ENCODE measurements at places on chromosomes 2 and 18. TPM values are rescaled to one million over a fixed set of nuclear protein-coding genes. Genes with fewer than 3 reads are reported as not detected.

DNA sequence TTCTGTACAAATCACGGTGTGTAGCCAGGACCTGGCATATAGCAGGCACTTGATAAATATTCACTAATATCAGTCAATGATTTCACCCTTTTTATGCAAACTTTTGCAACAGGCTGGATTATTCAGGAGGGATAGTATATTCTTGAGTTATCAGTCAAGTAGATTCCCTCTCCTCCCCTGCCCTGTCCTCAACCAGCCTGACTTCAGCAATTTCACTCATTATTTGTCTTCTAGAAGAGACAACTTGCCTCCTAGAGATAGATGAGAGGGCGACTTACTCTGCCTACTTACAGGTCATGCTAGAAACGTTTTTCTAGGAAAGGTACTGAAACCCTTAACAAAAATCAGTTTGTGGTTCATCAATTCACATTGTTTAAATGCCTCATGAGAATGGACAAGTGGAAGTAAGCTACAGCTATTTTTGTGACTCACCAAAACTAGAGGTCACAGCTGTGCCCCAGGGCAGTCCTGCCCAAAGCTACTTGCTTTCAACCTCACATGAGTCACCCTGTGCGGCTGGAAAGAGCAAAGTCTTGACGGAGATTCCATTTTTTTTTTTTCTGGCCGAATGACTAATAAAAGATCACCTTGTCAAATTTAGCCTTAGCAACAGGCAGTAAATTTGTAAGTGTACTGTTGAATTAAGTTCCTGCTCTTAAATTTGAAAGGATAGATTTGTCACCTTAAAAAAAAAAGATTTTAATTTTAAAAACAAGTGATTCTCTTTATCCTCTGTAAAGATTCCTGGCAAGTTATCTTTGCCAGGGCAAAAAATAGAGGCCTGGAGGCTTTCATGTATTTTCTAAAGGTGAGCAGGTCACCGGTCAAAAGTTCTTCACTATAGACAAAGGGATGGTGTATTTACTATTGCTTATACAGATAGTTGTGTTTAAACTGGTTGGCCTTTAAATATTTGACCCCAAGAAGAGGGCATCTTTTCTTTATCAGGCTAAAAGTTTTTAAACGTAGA, 109.0 kb upstream of the SLC35G4 start:
- no peak for DNase-seq

DNA sequence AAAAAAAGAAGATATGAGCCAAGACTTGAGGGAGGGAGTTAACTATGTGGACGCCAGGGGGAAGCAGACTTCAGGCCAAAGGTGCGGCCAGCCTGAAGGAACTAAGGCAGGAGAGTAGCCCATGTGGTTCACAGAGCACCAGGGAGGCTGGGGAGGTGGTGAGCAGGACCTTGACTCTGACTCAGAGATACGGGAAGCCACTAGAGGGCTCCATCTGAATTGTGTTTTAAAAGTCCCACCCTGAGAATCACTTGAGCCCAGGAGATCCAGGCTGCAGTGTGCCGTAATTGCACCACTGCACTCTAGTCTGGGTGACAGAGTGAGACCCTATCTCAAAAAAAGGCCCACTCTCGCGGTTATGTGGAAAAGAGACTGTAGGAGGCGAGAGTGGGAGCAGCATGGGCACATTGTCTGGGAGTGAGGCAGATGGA, 12.3 kb downstream of the CEP192 start:
- no peak for DNase-seq

GRCh38 chr2:46202987-46203386, 94.2 kb upstream of the EPAS1 start:
- no peak for DNase-seq

- no peak for DNase-seq
These were observed 2.0 kb downstream of the BCL11A start for GRCh38 chr2:60551240-60552077.

DNA sequence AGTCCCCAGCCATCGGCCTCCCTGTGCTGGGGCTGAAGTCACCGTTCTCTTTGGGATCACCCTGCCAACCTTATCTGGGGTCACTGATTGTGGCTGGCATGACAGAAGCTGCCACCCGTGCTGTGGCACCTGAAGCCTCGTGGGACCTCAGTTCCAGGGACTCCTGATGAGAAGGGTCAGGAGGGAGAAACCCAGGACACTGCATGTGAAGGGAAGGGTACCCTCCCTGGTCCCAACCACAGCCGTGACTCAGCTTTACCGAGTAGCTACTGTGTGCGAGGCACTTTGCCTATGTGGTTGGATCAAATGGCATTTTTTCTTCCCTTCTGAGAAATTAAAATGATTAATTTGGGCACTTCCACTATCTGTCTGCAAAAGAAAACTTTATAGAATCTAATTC, 64.4 kb downstream of the SP110 start:
- DNase-seq, result no peak

- DNase-seq, result no peak
These were observed 52.4 kb downstream of the GPR39 start for GRCh38 chr2:132468821-132469675.

DNA sequence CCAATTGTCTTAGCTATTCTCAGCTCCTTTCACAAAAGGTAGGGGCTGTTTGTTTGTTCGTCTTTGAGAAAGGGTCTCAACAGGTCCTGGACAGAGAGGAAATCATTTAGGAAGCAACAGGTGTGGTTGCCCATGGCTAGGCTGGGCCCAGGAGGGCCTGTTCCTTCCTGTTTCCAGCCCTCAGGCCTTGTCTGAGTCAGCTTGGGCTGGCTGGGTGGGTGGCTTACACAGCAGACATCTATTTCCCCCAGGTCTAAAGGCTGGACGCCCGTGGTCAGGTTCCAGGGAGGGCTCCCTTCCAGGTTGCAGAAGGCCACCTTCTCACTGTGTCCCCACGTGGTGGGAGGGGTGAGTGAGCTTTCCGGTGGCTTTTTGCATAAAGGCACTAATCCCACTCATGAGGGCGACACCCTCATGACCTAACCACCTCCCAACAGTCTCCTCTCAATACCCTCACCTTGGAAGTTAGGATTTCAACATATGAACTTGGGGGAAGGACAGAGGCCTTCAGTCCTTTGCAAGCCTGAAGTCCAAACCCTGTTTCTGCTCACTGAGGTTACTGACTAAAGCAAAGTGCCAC, 45.5 kb downstream of the ARHGEF4 start:
- no peak for DNase-seq

GRCh38 chr2:212109217-212109616, 429.4 kb downstream of the ERBB4 start:
- DNase-seq, result no peak

DNA sequence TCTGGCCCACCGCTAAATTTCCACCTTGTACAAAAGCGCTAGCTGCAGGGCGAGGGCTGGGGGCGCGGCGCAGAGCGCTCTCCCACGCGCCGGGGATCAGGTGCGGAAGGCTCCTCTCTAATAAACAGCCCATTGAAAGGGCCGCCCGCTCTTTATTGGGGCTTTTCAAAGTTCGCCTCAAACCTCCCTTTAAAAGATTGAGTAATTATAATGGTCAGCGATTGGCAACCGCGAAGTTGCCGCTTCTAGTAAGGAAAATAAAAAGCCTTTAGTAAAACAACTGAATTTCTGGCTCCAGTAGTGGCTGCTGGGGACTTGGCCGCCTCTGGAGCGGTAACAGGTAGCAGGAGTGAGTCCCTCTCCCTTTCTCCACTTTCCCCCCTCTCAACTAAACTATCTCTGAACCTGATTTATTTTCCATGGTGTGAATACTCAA, 755 bp downstream of the NEUROD1 start:
- no peak for DNase-seq

GRCh38 chr18:62187543-62188510, 772 bp downstream of the RELCH start:
- DNase-seq, result no peak

- DNase-seq, result no peak
These were observed 42.8 kb upstream of the TTR start for GRCh38 chr18:31548853-31549252.

DNA sequence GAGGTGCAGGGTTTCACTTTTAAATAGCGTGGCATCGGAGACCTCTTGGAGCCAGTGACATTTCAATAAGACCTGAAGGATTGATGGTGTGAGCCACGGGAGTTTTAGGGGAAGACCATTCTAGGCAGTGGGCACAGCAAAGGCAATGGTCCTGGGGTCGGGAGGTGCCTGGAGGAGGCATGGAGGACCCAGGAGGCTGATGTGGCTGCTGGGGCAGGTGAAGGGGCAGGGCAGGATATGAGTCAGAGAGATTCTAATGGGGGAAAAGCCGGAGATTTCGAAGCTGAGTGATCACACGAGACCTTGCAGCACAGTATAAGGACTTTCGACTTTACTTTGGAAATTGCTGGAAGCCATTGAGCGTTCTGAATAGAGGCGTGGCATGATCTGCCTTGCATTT, 79.6 kb upstream of the KCNE4 start:
- DNase-seq, result no peak

- DNase-seq, result no peak
These were observed 143.7 kb upstream of the TMEM200C start for GRCh38 chr18:6039055-6039454.

DNA sequence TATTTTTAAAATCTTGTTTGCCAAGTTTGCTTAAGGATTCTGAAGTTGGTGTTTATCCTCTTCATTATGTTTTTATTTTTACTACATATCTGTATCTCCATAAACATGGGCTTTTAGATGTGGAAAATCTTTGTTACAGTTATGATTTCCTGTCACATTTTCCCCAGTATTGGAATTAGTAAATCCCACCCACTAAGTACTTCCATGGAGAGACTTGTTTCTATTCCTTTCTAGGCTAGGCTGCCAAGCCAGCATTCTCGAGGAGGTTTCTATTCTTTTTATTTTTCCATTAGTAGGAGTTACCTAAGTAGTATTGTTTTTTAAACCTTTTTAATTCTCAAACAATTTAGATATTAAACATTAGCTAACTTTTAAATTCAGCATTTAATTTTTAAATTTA, 22.1 kb downstream of the PKP4 start:
- no peak for DNase-seq

GRCh38 chr18:76450452-76451395, 44.3 kb downstream of the ZNF516 start:
- DNase-seq, result peak; percentile 42

MGAT4A gene
- 8.7 TPM for polyA plus RNA-seq

DARS1 gene
- polyA plus RNA-seq, result 70.8 TPM

TRIM43 gene
- not detected for polyA plus RNA-seq

ABCB11 gene
- polyA plus RNA-seq, result 0.04 TPM

ADD2 gene
- polyA plus RNA-seq, result 0.33 TPM

Data from urinary bladder (tissue), 4 donors.